ENCODE measurements at places on chromosomes 12 and 14. TPM values are rescaled to one million over a fixed set of nuclear protein-coding genes. Genes with fewer than 3 reads are reported as not detected.
A peak's percentile ranks its signal among the peaks of the same experiment; 100 is the strongest.

GRCh38 chr12:50174971-50175715 is 8.0 kb upstream of the CERS5 start:
- no peak for DNase-seq

- DNase-seq: peak; percentile 68
Measured at GRCh38 chr14:88682495-88683114, 110.1 kb downstream of the EML5 start.

OR9K2 gene
- total RNA-seq: not detected

KLRC3 gene
- not detected for total RNA-seq

GRCh38 chr14:69605738-69606137 is 5.7 kb upstream of the SUSD6 start:
- DNase-seq: no peak

DNA sequence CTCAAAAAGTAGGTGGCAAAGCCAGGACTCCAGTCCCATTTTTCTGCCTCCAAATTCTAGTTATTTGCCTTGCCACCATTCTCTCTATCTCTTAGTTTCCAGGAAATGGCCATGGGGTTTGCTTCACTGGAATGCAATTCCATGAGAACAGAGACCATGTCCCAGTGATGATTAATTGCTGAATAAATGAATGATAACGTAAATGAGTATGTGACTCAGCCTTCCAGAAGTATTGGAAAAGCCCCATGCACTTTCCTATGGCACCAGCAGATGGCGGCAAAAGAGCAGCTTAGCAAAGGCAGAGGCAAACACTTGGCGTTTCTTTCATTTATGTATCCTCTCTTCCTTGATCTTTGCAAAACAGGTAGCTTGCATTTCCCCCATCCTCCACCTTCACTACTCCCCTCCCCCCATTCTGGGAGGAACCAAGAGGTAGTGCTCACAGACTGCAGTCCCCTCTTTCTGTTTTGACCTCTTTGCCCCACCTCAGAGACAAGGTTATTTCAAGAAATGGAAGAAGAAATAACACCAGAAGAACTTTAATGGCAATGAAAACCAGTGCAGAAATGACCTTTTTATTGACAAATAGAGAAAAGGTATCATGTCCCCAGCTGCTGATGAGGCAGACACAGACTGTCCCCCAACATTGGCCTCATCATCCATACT is 21.3 kb downstream of the TBX3 start:
- peak; percentile 78 for DNase-seq

CEP170B gene
- total RNA-seq: 28.8 TPM

- DNase-seq: peak; percentile 76
Measured at GRCh38 chr14:100239840-100240667, 1.1 kb downstream of the YY1 start.

GRCh38 chr12:104785886-104786285 is 172.2 kb downstream of the SLC41A2 start:
- DNase-seq: no peak

GRCh38 chr14:92673601-92674150 is 74.8 kb downstream of the LGMN start:
- no peak for DNase-seq

- DNase-seq: no peak
Measured at GRCh38 chr14:67623114-67623513, 3.4 kb downstream of the ARG2 start.

NEK9 gene
- total RNA-seq: 56.5 TPM

DNA sequence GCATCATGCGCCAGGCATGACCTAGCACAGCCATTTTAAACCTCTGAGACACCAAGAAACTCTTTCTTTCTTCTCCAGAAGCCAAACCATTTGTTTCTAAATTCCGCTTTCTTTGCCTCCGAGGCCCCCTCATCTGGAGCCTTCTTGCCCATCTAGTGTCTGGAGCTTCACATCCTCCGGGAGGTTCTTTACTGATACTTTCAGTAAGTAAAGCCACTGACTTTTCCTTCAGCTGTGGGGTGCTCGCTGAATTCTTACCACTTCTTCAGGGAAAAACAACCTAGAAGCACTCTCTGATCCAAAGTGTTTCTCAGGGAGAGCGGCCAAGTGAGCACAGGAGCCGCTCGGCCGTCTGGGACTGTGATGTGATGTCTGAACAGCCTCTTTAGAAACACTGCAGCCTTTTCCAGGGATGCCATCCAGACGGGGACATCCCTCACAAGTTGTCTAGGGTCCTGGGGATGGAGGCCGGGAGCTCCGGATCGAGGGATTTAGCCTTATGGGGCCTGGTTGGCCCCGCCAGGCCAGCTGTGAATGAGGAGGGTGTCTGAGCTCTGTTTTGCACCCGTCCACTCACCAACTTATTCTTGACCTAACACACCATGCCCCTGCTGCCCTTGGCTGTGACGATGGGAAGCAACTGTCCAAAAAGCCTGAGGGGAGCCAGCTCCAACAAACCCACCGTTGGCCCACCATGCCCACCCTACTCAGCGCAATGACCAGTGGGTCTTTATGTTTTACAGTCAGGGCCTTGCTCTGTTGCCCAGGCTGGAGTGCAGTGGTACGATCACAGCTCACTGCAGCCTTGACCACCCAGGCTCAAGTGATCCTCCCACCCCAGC is 160.6 kb downstream of the ZFP36L1 start:
- peak; percentile 16 for DNase-seq

- DNase-seq: peak; percentile 15
Measured at GRCh38 chr14:100780646-100781355, 45.1 kb upstream of the MEG3 start.
